ENCODE measurements at places on chromosomes 3 and 15. TPM values are rescaled to one million over a fixed set of nuclear protein-coding genes. Genes with fewer than 3 reads are reported as not detected.

Gene CLSTN2
- not detected for total RNA-seq

Gene PDZRN3
- not detected for total RNA-seq

Gene SCN5A
- 0.50 TPM for total RNA-seq

Gene SAMD7
- not detected for total RNA-seq

Gene RBM6
- total RNA-seq = 193 TPM

Gene SEC62
- 83.3 TPM for total RNA-seq

Gene PRRT3
- total RNA-seq = 2.2 TPM
